ENCODE measurements at places on chromosomes 12 and 14.

- DNase-seq, result no peak
These were observed 233.6 kb downstream of the BCL11B start for GRCh38 chr14:99038431-99038820.

GRCh38 chr14:27253966-27254365 lies 656.1 kb upstream of the NOVA1 start:
- DNase-seq, result no peak

- DNase-seq, result no peak
These were observed 59.0 kb upstream of the ARID2 start for GRCh38 chr12:45670346-45671065.

GRCh38 chr14:69855180-69855832 lies 23.9 kb upstream of the SMOC1 start:
- no peak for DNase-seq

DNA sequence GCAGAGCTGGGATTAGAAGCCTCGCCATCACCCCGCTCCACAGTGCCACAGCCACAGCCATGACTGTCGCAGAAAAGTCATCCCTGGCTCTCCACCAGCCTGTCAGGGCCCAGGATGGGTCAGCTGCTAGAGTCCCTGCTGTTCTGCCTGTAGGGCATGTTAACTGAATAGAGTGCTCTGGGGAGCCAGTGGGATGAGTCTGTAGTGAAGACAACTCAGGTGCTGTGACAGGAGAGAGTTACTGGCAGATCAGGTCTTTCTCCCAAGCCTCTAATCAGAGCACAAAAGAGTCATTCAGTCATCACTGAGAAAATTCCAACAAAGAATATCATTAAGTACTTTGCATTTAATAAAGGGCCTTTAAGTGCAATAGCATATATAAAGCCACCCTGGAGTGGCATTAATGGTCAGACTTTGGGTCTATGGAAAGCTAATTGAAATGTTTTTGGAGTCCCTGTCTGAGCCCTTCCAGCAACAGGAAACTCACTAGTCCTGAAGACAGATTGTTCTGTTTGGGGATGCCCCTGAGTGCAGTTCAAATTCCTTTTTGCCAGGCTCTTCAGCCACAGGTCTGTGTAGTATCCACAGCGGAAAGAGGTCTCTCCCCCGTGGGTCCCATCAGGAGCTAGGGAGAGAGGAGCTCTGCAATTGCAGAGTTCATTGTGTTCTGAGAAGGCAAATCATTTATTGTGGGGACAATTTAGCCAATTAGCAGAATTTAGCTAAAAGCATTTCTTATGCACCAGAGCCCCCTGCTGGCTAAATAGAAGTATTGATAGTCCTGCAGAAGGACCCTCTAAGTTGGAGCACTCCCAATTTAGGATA lies 45.2 kb upstream of the C14orf132 start:
- peak; percentile 56 for DNase-seq

DNA sequence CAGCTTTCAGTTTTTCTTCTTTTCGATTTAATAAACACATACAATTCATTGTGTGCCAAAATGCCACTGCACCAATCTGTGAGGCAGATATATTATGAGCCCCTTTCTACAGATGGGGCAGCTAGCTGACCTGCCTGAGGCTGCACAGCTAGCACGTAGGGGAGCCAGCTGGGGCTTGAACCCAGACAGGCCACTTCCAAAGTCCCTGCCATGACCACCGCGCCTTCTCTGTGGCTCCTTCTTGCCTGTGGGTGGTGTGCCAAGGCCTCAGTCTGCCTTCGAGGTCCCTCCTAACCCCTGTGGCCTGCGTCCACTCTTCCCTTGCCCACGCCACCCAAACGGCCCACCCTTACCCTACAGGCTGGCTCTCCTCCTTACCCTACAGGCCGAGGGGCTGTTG lies 16.2 kb downstream of the FAM222A start:
- no peak for DNase-seq

- no peak for DNase-seq
These were observed 52.9 kb downstream of the PHLDA1 start for GRCh38 chr12:75978677-75979076.

DNA sequence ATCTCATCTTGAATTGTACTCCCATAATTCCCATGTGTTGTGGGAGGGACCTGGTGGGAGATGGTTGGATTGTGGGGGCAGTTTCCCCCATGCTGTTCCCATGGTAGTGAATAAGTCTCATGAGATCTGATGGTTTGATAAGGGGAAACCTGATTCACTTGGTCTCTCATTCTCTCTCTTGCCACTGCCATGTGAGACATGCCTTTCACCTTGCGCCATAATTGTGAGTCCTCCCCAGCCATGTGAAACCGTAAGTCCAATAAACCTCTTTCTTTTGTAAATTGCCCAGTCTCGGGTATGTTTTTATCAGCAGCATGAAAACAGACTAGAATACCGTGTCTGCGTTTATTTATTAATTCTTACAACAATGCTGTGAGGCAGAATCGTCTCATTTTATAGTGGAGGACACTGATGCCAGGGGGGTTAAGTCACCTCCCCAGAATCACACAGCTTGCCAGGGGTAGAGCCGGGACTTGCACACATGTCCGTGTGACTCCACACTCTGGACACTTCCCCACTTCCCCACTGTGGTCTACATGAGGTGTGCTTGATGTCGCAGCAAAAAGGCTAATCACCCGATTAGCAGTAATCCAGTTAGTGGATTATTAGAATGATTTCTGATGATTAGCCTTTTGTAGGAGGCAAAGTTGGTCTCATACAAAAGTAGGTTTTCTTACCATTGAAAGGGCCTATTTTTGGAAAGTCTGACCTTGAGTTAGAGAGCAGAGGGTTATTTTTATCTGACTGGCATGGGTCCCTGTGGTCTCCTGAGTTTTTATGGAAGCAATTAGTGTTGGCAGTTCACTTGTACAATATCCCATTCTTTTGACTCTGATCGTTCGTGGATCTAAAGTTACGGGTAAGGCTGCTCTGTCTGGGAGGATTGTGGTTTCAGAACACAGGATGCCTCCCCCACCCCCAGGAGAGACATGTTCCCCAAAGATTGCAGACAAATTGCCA lies 47.4 kb upstream of the BCL7A start:
- DNase-seq, result no peak

- no peak for DNase-seq
These were observed 49.3 kb upstream of the RERGL start for GRCh38 chr12:18139254-18139653.

DNA sequence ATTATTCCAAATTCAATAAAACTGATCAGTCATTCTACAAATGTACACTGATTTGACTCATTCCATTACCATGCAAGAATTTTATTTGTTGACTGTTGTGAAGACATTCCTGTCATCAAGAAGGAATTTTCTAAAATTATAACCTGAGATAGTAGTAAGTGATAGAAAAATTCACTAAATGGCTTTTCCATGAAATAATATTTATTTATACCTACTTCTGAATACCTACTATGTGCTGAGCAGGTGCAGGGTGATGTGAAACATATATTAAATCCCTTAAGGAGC lies 841.7 kb downstream of the NRXN3 start:
- DNase-seq, result no peak

- DNase-seq, result no peak
These were observed 200.9 kb downstream of the RPAP3 start for GRCh38 chr12:47504775-47505446.

DNA sequence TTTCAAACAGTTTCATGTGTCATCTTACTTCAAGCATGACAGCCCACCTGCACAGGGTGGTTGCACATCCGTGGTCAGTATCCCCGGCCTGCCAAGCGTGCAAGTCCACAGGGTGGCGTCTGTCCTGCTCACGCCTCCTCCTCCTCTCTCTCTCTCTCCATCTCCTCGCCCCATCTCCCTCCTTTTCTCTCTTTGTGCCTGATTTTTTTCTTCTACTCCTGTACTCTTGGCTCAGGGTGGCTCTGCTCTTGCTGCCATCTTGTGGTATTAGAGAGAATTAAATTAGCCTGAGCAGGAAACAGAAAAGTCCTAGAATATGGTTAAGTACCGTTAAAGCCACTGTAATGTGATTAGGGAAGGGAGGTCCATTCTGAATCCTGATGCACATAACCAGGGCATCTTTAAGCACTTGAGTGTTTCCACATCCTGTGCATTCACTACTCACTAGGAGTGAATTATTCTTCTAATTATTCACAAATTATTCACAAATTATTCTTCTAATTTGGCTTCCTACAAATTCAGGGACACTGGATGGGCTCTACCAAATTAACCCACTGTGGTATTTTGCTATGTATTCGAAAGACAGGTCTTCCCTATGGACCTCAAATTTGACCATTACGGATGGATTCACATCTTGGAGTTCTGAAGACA lies 25.5 kb upstream of the DTX1 start:
- peak; percentile 78 for DNase-seq

DNA sequence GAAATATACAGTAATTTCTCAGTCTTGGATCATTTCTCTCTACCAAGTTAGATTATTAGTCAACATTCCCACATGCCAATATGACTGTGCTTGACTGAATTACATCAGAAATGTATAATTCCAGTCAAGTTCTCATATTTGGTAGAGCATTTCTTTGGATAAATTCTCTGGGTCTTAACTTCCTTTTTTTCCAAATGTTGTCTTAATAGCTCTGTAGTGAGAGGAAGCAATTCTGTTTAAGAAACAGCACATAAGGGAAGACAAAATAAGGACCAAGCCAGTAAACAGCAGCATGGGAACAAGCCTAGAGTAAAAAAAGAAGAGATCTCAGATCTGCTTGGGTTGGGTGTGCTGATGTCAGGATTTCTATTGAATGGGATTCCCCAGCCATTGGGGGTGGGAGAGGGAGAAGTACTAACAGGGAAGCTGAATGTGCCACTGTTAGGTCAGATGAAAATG lies 14.2 kb upstream of the DYRK2 start:
- DNase-seq, result no peak

DNA sequence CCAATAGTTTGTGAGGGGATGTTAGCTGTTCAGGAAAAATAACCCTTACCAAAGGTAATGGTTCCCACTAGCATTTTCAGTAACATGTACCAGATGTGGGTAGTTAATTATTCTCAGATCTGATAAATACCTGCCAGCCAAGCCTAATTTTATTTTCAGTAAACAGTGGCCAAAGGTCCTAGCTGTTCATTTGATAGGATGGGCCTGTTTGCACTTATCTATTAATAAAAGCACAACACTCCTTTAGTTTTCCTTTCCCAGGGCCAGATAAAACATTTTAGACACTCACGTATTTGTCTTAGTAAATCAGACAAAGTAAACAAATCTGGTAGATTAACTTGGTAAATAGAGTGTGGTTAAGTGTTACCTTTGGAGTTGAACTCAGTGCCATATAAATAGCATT lies 345.1 kb downstream of the RAD51B start:
- DNase-seq, result no peak

- DNase-seq, result no peak
These were observed 26.7 kb downstream of the C12orf75 start for GRCh38 chr12:105357162-105357691.

DNA sequence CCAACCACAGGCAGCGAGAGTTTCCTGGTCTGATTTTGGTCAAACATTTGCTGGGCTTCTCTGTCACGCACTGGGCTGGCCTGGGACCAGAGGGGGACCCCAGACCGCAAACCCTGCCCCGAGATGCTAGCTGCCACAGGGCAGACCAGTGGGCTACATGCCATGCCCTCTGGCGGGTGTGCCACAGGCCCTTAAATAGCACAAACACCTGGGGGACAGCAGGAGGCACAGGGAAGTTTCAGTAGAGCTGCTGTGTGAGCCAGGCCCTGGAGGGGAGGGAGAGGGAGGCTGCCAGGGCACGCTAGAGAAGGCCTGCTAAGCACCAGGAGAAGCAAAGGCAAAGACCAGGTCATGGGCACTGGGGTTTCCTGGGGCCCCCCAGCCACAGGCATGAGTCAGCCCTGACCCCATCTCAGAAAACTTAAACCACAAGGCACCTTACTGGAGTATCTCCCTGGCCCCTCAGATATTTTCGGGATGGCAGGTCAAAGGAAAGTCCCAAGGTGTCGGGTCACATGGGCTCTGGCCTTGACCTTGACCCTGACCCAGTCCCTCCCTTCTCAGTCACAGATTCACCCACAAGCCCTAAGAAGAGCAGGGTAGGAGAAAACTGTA lies 29.2 kb downstream of the ITPK1 start:
- no peak for DNase-seq

DNA sequence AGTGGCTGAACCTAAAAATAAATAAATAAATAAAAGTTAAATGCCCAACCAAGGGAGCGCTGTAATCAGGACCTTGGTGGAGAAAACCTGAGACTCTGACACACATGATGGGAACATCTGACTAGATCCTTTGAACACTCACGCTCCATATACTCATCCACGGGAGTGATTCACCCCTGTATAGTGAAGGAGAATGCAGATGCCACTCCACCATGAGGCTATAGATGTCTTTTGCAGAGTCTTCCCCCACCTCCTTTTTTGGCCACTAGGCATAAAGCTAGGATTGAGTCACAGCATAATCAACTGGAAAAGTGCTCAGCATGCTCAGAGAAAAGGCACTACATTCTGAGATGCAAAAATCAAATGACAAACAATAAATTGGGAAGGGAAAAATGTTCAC lies 19.0 kb downstream of the ADAM20 start:
- no peak for DNase-seq

DNA sequence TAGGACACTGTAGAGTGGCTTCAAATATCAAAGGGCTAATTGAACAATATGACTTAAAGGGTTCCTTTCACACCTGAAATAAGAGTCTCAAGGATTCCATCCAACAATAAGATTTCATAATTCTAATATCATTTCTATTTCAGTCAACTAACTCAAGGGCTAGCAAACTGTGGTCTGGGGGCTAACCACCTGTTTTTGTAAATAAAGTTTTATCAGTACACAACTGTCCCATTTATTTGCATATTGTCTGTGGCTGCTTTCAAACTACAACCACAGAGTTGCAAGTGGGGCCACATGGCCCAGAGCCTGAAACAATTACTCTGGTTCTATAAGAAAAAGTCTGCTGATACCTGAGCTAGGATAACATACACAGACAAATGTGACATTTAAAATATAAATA lies 29.1 kb downstream of the MED13L start:
- no peak for DNase-seq

Measured in iPS DF 19.7 (cell line).